Stimulated activated naive CD4-positive, alpha-beta T cell treated with Interleukin-2 at 50 U/mL for 16 hours (primary cell): ENCODE measurements at places on chromosomes 3 and 15.

DNA sequence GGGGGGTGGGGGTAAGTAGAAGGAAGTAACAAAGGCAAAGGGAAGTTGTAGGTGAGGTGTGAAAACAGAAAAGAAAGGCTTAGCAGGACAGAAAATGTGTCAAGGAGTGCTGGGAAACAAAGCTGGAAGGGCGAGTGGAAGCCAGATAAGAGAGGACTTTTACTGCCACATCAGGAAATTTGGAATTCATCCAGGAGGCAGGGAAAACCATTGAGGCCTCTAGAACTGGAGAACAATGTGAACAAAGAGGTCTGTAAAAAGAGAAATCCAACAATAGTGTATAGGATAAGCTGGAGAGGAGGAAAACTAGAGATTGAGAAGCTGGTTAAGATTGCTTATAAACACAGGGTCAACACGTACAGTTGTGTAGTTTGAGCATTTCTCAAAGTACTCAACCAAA lies 116.6 kb downstream of the NTRK3 start:
- no peak for DNase-seq

GRCh38 chr3:21226086-21226485 lies 524.9 kb downstream of the ZNF385D start:
- DNase-seq, result no peak

DNA sequence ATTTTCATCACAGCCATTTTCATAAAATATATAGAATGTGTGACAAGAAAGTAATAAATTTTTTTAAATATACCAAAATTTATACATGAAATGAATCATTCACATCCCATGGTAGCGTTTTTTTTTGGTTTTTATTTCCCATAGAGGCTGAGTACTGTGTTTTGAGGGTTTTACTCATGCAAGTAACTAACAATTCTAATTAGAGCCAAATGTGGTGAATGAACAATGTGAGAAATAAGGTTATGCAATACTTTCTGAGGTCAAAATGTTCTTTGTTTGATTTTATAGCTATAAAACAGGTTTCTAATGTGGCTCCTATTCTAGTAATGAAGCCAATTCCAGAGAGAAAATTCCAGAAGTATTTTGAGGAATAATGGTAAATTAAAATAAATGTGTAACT lies 386.8 kb downstream of the TBC1D5 start:
- DNase-seq, result no peak

DNA sequence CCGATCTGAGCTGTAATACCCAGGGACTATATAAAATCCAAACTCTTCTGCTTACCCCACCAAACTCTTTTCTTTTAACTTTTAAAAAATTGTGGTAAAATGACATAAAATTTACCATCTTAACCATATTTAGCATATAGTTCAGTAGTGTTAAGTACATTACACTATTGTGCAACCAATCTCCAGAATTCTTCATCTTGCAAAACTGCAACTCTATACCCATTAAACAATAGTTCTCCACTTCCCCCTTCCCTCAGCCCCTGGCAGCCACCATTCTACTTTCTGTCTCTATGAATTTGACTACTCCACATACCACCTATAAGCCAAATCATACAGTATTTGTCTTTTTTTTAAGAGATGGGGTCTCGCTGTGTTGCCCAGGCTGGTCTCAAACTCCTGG lies 38.7 kb downstream of the SENP8 start:
- no peak for DNase-seq

DNA sequence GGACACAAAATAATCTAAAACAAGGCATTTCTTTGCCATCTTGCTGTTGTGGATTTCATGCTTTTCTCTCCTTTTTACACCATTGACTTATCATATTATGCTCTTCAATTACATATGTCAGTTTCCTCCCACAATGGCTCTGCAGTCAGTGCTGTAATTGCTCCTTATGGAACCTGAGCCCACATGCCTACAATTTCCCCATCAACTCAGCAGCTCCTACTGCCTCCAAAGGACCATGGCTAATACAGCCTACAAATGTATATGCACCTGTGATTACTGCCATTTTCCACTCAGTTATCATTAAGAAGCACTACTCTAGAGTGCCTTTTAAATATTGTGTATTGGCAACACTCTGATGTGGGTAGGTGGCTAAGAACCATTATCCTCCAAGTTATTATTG lies 30.8 kb downstream of the RTP4 start:
- DNase-seq, result no peak
